ENCODE measurements at places on chromosomes 6 and 20.

- DNase-seq = no peak
These were observed 414.0 kb upstream of the RUNX2 start for GRCh38 chr6:44914141-44914540.

DNA sequence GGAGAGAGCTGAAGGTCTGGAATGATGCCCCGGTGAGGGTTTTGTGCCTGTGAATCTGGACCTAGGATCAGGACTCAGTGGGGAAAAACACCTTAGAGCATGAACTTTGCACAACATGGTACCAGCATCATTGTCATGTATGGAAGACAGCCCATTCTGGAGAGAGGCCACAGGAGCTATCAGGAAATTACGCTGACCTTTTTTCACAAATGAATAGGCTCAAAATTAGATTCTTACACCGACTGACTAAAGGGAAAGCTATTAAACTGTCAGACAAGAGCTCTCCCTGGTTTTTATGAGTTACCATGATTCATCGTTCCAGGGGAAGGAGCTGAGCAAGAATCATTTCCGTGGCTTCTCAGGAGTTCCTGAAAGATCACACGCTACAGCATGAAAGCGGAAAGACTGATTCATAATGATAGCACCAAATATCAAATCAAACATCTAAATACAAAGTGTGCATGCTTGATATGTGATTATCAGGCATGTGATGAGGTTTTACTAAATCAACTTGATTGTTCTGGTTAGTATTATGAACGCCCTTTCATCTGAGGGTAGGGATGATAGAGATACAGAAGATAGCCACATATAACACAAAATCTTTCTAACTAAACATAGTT is 224.9 kb upstream of the SMLR1 start:
- DNase-seq = no peak

GRCh38 chr6:30857549-30857948 is 26.8 kb upstream of the DDR1 start:
- DNase-seq = no peak

- DNase-seq = no peak
These were observed 58.0 kb downstream of the TBXT start for GRCh38 chr6:166109608-166110007.

DNA sequence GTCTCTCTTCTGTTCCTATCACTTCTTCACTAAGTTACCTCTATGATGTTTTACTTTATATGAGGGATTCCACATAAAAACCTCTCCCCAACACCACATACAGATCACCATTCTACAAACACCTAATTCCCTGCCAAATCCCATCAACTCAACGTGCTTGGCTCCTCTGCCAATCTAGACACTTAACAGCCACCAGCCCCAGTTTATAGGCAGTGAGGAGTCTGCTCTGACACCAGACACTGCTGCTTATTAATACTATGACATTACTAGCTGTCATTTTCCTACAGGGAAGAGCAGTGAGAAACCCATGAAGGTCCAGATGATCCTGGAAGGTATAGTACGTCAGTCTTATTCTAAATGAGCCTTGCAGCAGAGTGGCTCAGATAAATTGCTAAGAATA is 104.3 kb downstream of the CHD6 start:
- DNase-seq = no peak

GRCh38 chr6:26613689-26614683 is 17.2 kb downstream of the ABT1 start:
- no peak for DNase-seq

DNA sequence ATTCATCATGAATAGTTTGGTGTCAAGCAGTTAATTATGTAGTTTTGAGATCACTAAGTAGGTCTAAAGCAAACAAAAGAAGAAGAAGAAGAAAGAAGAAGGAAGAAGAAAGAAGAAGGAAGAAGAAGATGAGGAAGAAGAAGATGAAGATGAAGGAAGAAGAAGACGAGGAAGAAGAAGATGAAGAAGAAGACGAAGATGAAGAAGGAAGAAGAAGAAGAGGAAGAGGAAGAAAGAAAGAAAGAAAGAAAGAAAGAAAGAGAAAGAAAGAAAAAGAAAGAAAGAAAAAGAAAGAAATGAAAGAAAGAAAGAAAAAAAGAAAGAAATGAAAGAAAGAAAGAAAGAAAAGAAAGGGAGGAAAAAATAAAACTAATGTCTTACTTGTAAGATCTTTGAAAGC is 9.2 kb downstream of the TMC2 start:
- DNase-seq = no peak

DNA sequence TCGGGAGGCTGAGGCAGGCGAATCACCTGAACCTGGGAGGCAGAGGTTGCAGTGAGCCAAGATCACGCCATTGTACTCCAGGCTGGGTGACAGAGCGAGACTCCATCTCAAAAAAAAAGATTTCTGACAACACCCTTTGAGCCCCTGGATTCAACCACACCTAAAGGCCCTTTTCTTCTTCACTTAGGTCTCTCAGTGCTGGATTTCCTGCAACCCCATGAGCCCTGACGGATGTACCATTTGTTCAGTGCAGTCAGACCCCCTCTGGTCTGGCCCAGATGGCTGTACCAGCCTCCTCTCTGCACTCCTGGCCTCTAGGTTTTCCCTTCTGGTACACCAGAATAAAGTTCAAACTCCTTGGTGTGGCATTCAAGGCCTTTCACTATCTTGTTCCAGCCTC is 9.1 kb upstream of the NOL4L start:
- DNase-seq = no peak

GRCh38 chr6:40556881-40557280 is 30.3 kb downstream of the LRFN2 start:
- no peak for DNase-seq

DNA sequence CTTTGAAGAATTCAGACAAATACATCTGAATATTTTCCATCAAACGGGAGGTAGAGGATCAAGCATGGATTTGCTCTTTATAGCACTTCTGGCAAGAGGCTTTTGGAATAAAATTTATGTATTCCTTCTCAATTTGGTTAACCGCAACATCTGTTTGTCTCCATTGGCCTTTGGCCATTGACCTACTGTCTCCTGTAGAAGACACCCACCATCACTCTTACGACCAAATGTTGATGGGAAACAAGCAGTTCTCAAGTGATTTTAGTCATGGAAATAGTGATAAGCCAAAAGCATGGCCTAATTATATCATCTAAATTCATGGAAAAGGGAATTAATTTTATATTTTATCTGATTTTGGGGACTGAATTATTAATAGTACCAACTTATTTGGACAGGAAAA is 591.9 kb downstream of the CD109 start:
- DNase-seq = no peak

GRCh38 chr6:108707328-108707976 is 140.8 kb upstream of the ARMC2 start:
- DNase-seq = no peak

DNA sequence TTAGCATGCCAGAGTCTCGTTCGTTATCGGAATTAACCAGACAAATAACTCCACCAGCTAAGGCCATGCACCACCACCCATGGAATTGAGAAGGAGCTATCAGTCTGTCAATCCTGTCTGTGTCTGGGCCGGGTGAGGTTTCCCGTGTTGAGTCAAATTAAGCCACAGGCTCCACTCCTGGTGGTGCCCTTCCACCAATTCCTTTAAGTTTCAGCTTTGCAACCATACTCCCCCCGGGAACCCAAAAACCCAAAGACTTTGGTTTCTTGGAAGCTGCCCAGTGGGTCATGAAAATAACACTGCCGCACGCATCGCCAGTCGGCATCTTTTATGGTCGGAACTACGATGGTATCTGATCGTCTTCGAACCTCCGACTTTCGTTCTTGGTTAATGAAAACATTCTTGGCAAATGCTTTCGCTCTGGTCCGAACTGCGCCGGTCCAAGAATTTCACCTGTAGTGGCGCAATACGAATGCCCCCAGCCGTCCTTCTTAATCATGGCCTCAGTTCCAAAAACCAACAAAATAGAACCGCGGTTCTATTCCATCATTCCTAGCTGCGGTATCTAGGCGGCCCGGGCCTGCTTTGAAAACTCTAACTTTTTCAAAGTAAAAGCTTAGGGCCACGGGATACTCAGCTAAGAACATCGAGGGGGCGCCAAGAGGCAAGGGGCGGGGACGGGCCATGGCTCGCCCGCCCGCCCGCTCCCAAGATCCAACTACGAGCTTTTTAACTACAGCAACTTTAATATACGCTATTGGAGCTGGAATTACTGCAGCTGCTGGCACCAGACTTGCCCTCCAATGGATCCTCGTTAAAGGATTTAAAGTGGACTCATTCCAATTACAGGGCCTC is 1958.5 kb upstream of the DEFB115 start:
- no peak for DNase-seq

DNA sequence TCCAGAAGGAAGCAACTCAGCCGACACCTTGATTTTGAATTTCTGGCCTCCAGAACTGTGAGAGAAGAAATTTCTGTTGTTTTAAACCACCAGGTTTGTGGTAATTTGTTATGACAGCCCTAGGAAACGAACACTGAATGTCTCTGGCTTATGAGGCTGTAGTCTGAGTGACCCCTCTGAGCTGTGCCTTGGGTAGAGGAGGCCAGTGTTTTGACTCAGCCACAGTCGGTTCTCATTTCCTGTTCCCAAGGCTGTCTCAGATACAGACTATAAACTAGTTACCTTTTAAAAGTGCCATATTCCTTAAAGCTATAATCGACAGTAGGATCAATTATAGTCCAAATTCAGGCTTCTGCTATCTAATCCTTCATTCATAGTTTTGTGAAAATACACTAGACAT is 391.2 kb upstream of the MAP3K7 start:
- no peak for DNase-seq

DNA sequence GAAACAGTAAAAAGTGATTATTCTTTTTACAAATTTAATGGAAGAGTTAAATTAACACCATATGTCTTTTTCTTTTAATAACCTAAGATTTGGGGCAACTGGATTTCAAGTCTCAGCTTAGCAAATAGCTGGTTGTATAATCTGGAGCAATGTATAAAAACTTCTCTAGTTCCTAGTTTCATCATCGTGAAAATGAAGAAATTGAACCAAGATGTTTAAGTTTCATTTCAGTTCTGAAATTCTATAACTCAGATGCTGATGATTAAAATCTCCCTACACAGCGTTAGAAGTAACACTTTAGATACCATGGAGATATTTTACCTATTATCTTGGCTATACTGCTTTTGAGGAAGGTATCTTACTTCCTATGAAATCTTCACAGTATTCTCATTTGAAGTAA is 252.0 kb downstream of the KIF16B start:
- DNase-seq = no peak

DNA sequence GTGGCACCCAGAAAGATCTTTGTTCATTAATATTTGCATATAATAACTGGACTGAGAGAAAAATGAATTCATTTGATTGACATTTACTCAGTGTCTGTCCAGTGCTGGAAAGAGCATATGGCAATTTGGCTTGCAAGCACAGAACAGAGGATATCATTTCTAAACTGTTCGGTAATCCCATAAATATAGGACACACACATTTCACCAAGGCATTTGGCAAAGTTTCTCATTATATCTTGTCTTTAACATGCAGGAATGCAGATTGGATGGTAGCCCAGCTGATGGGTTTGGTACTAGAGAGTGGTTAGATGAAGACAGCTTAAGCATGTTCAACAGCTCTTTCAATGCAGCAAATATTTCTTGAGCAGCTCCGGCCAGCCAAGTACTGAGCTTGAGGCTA is 259.2 kb downstream of the PRKN start:
- DNase-seq = no peak

DNA sequence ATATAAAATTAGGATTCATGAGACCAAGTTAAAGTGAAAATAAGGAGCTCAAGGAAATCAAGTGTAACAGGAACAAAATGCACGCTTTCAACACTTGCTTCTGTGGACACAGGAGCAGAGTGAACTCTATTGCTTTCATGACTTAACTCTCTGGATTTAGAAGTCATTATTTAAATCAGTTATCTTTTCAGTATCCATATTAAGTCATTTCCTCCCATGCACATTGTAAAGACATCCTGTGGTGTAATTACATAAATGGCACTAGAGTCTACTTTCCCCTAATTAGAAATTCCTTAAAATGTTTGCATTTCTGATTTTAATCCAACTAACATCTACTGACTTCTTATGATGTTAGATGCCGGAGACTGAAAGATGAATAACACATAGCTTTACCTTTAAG is 88.0 kb downstream of the INSM1 start:
- DNase-seq = no peak

DNA sequence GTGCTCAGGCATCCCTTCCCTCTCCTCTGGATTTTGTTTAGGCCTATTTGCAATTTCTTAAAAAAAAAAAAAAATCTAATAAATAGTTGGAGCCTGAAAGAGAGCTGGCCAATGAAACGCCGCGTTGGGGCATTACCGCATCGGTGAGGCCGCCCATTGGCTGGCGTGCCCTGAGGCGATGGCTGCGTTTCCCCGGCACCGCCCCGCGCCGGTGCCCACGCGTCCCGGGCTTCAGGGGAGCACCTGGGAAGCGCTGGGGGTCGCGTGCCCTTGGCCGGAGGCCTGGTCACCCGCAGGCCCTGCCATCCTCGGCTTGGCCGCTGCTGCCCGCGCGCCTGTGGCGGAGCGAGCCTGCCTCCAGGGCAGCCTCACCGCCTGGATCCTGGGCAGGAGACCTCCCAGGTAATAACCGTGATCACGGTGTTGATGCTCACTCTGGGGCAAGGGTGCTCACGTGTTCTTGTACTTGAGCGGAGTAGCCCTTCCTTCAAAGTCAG is 155.4 kb downstream of the NRN1 start:
- DNase-seq = no peak

DNA sequence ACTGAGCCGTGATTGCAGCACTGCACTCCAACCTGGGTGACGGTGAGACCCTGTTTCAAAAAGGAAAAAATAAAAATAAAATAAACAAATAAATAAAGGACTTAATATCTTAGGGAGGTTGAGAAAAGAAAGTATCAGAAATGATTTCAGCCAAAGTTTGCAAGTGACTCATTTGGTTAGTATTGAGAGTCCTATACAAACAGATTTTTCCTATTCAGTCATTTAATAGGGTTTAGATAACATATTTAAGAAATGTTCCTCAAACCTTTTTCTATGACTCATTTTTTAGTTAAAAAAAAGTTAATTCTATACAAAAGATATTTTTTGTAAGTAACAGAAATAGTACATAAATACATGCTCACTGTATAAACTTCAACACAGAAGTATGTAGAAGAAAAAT is 235.1 kb downstream of the GJA1 start:
- DNase-seq = no peak

- DNase-seq = no peak
These were observed 42.4 kb upstream of the EPB41L1 start for GRCh38 chr20:36112112-36112511.

- DNase-seq = no peak
These were observed 507 bp upstream of the VGLL2 start for GRCh38 chr6:117264692-117265409.

DNA sequence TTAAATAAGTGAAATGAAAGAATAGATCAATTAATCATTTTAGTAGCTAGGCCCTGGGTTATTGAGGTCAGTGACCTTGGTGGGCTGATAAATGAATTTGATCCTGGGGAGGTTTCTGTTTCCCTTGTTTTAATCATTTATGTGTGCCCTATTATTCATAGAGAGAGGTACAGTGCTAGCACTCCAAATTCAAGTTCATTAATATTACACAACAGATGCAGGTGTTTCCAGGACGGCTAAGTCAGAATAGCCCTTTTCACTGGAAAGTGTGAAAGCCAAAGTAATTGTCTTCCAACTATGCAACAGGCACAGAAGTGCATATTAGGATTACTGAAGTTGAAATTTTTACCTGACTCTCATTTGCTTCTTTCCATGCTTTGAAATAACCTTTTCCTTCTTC is 61.7 kb upstream of the SGK1 start:
- no peak for DNase-seq
